ENCODE measurements at places on chromosomes 11 and 22. TPM values are rescaled to one million over a fixed set of nuclear protein-coding genes. Genes with fewer than 3 reads are reported as not detected.

- DNase-seq: no peak
Observed at GRCh38 chr11:14189874-14190273, 169.1 kb downstream of the RRAS2 start.

- DNase-seq: no peak
Observed at GRCh38 chr11:90908074-90908473, 685.2 kb upstream of the CHORDC1 start.

UBQLN3 gene
- total RNA-seq: not detected

- DNase-seq: peak; percentile 72
Observed at GRCh38 chr11:119361056-119361787, 14.7 kb upstream of the MFRP start.

GLYATL1 gene
- not detected for total RNA-seq

- no peak for DNase-seq
Observed at GRCh38 chr11:26018336-26018735, 313.6 kb upstream of the ANO3 start.

CLDN5 gene
- 0.21 TPM for total RNA-seq

MOGAT2 gene
- not detected for total RNA-seq

DNA sequence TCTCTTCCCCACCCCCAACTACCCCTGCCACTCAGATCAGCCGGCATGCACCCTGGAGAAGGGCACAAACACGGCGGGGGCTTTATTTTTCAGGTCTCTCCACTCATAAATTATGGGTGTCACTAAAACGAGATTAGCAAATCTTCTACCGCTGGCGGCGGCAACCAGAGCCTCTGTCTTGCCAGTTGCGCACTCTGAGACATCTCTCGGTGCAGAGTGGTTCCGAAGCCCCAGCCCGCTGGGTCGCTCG is 125.3 kb upstream of the C11orf58 start:
- DNase-seq: no peak

WBP2NL gene
- 0.50 TPM for total RNA-seq

DNA sequence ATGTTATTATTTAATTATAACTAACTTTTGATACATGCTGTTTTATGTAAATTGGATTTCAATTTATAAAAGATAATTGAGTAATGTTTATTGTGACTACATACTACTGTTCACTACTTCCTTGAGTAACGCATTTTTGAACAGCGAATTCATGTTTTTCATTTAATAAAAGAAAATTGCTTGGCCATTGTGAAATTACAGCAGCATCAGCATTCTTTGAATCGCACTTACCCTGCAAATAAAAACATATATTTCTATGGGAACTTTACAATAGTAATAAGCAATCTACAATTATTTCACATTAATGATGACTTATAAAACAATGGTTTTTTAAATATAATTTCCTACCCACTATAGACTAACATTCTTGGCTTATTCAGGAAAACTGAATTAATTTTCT is 20.3 kb downstream of the OR5J2 start:
- no peak for DNase-seq

HEPN1 gene
- total RNA-seq: not detected

MYOD1 gene
- total RNA-seq: not detected

- no peak for DNase-seq
Observed at GRCh38 chr11:132649277-132649676, 883.0 kb downstream of the OPCML start.

NTM gene
- not detected for total RNA-seq

GRCh38 chr22:46202897-46203600 is 47.0 kb downstream of the CDPF1 start:
- no peak for DNase-seq

GRCh38 chr11:97850701-97851100 is 1170.0 kb upstream of the CNTN5 start:
- no peak for DNase-seq

DNA sequence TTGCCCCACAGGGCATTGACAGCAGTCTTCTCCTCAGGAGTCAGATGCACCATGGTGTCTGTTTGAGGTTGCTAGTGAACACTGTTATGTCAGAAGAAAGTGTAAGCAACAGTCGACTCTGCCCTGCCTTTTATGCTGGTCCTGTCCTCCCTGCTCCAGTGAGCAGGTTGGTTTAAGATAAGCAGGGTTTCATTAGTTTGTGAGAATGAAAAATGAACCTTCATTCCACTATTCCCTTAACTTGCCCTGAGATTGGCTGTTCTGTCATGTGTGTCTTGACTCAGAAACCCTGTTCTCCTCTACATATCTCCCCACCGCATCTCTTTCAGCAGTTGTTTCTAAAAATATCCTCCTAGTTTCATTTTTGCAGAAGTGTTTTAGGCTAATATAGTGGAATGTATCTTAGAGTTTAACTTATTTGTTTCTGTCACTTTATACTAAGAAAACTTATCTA is at the start of gene HBD:
HBD (minus strand) TSS at position 103 of the 454 bp plus-strand sequence; CDS start at position 53, 50 bp downstream.
- no peak for DNase-seq

MUC2 gene
- not detected for total RNA-seq

All from activated naive CD4-positive, alpha-beta T cell treated with anti-CD3 and anti-CD28 coated beads for 36 hours (primary cell).